ENCODE measurements at places on chromosomes 7 and 10.
A peak's percentile ranks its signal among the peaks of the same experiment; 100 is the strongest.

- DNase-seq, result no peak
Measured at GRCh38 chr7:77679608-77680007, 16.7 kb upstream of the RSBN1L start.

DNA sequence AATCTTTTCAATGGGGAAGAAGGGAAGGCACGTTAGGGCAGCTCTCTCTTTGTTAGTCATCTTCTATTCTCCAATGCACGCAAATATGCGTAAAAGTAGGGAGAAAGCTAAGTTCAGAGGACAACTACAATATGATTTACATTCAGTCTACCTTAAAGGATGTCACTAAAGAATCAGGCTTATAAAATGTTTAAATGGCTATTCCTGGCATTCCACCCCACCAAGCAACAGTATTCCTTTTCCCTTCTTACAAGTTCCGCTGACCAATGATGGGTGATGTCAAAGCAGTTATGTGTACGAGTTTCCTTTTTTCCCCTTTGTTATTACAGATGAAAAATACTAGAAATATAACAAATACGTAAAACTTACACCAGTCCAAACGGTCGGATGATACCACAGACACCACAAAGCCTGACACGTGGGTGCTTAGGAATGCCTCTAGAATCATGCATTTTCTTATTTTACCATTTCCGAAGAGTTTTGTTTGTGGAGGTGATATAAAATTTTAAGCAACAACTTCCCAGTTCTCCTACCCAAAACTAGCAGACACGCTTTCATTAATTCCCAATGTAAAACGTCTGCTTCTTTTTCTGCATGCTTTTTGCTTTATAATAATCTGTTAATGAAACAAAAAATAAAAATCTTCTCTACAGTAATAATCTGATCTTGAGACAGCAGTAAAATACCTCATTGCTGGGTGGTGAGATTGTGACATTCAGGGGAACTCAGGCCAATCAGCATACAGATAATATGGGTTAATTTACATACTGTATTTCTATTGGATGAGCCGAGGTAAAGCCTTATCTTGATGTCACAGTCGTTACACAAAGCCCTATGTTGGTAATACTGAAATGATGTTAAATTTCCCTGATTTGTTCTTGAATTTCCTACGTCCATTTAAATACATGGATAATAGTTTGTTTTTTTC, 708 bp upstream of the GPR85 start:
- DNase-seq, result peak; percentile 73

DNA sequence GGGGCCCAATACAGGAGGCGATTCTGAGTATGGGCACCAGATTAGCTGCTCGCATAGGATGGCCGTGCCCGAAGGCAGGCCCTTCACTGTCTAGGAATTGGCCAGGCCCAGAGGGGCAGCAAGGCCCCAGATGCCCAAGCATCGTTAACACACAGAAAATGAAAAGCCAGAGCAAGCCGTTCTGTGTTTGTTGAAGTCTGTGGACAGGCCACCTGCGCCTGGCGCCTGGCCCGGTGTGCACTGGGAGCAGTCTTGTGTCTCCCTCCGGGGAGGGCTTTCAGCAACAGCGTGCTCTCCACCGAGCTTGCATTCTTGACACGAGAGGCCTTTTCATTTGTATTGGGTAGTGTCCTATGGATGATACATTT, 34.5 kb upstream of the TTYH3 start:
- DNase-seq, result no peak

DNA sequence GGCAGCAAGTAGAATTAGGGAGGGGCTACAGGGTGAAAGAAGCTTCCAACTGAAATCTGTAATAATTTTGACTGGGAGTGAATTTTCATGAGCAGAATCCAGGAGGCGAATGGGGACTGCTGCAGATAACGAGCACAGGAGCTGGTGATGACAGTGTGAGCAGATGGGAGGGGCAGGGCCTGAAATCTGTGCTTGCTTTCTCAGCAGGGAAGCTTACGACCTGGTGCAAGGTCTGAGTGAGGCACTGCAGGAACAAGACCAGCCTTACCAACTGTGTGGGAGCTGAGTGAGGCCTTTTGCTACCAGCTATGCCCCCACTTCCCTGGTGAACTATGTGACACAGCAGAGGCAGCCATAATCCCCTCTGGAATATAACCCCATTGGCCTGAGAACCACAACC, 109.8 kb downstream of the HPSE2 start:
- DNase-seq, result no peak

- DNase-seq, result no peak
Measured at GRCh38 chr10:506451-507354, 182.8 kb downstream of the DIP2C start.

- no peak for DNase-seq
Measured at GRCh38 chr10:96390460-96390864, 31.7 kb upstream of the OPALIN start.

GRCh38 chr10:42594246-42594650, 44.1 kb downstream of the ZNF33B start:
- no peak for DNase-seq

- DNase-seq, result no peak
Measured at GRCh38 chr10:105291571-105291970, 650.5 kb downstream of the SORCS3 start.
